ENCODE measurements at places on chromosomes 16 and 17. TPM values are rescaled to one million over a fixed set of nuclear protein-coding genes. Genes with fewer than 3 reads are reported as not detected.

DNA sequence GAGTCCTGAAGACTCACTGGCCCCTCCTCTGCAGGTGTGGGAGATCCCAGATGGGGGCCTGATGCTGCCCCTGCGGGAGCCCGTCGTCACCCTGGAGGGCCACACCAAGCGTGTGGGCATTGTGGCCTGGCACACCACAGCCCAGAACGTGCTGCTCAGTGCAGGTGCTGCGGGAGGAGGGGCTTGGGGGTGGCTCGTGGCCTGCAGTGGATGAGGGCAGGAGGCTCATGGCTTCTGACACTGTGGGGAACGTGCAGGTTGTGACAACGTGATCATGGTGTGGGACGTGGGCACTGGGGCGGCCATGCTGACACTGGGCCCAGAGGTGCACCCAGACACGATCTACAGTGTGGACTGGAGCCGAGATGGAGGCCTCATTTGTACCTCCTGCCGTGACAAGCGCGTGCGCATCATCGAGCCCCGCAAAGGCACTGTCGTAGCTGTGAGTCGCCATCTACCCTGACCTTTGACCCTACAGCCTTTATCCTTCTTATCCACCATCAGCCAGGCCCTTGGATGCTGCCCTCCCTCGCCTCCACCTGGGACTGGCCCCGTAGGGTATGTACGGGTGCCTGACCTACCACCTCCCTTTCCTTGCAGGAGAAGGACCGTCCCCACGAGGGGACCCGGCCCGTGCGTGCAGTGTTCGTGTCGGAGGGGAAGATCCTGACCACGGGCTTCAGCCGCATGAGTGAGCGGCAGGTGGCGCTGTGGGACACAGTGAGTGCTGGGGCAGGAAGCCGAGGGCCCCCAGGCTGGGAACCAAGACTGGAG, 3.6 kb downstream of the CORO1A start:
- peak; percentile 87 for DNase-seq

DNA sequence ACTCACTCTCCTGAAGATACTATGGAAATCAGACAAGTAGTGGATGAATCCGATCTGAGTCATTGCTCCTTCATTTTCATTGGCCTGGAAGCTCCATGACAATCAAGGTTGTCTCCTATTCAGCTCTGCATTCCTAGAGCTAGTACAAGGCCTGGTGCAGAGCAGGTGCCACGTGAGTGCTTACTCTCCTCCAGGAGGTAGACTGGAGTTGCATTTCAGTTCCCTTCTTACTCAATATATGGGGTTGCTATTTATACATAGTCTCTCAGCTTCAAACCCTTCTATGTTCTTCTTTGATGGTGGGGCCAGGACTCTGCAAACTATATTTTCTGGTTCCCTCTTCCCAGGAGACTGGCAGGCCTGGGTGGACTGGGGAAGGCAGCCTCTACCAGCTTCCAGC, 148.3 kb downstream of the ASIC2 start:
- DNase-seq = no peak

PDIA2 gene
- 2.6 TPM for total RNA-seq

FOXC2 gene
- total RNA-seq = 0.22 TPM

FMNL1 gene
- total RNA-seq = 6.8 TPM

GRCh38 chr16:51937771-51938170, 609.2 kb downstream of the TOX3 start:
- no peak for DNase-seq

- no peak for DNase-seq
Observed at GRCh38 chr17:31397256-31397939, 5.9 kb downstream of the RAB11FIP4 start.

DNA sequence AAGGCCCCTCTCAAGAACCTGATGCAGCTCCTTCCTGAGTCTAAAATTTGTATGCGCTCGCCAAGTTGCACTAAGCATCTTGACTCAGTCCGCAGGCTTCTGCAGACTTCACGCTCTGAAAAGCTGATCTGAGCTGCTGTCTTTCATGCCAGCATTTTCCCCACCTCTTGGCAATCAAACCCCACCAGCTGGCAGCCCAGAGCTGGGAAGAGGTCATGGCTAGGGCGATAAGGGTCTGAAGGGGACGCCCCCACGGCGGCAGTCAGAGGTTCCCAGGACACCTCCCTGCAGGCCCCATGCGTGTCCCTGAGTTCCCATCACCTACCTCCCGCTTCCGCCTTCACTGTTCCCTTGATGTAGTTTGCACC, 5.1 kb upstream of the UNC13D start:
- DNase-seq = no peak

DNA sequence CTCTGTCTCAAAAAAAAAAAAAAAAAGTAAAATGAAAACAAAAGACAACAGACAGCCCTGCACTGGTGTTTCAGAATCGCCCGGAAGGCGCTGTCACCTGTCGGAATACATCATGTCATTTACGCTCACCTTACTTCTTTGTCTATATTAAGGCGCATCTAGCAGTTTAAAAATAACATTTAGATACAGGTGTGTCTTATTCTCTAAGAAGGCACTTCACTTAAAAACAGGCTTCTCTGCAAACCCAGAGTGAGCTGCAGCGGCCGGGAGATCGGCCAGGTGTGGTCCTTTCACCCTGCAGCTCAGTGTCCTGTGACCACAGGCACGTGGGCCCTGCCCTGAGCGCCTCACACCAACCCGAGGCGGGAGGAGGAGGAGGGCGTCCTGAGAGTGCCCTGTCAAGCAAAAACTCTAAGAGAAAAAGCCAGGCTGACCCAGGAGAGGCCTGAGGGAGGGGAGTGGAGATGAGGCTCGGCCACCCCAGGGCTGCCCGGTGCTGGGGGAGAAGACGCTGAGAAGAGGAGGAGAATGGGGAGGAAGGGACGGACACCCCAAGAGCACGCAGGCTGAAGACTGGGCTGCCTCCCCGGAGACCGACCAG, 3.3 kb upstream of the LMF1 start:
- no peak for DNase-seq

DNA sequence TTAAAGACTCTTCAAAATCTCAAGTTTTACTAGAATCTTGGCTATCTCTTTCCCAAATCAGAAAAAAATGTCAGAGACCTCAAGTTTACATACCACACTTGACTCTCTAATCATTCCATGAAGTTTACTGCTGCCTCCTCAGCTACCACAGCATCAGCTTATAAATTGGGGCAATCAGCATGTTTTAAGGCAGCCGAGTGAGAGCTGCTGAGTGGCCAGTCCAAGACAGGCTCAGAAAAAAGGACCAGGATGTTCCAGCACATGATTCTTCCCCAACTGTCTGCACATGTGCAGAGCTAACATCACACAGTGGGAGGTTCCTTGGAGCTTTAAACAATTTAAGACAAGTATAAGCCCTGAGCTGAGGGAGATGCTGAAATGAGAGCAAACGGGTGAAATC, 140.6 kb upstream of the NUDT7 start:
- DNase-seq = no peak

- DNase-seq = no peak
Observed at GRCh38 chr17:63189082-63189481, 223.0 kb downstream of the TANC2 start.

- no peak for DNase-seq
Observed at GRCh38 chr16:24900230-24900629, 54.5 kb downstream of the SLC5A11 start.

PIK3R6 gene
- total RNA-seq = 0.61 TPM

GRCh38 chr16:85028685-85029407, 1.3 kb downstream of the KIAA0513 start:
- DNase-seq = peak; percentile 76

TEFM gene
- total RNA-seq = 12.4 TPM

GRCh38 chr16:68083861-68084503, 1.2 kb upstream of the NFATC3 start:
- DNase-seq = peak; percentile 47

GRCh38 chr17:82692268-82692667, 6.2 kb downstream of the RAB40B start:
- DNase-seq = no peak
